ENCODE measurements at places on chromosomes 7 and 10.

DNA sequence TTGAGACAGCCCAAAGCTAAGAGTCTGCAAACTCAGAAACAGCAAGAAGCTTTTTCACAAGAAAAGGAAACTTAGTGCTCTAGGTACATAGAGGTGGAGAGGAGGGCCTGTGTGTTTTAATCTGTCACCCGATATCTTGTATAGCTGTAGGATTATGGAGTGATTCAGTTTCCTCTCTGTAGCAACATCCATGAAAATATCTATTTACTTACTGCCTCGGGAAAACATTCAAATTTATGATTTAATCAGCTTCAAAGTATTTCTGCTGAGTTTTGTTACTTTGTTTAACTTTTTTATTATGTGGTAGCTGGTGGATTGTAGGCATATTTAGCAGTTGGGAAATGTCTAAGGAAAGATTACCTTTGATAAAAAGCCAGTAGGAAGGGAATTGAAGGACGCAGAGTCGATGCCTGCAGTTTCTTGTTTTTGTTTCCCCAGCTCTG is 292.0 kb downstream of the CCDC3 start:
- no peak for DNase-seq

DNA sequence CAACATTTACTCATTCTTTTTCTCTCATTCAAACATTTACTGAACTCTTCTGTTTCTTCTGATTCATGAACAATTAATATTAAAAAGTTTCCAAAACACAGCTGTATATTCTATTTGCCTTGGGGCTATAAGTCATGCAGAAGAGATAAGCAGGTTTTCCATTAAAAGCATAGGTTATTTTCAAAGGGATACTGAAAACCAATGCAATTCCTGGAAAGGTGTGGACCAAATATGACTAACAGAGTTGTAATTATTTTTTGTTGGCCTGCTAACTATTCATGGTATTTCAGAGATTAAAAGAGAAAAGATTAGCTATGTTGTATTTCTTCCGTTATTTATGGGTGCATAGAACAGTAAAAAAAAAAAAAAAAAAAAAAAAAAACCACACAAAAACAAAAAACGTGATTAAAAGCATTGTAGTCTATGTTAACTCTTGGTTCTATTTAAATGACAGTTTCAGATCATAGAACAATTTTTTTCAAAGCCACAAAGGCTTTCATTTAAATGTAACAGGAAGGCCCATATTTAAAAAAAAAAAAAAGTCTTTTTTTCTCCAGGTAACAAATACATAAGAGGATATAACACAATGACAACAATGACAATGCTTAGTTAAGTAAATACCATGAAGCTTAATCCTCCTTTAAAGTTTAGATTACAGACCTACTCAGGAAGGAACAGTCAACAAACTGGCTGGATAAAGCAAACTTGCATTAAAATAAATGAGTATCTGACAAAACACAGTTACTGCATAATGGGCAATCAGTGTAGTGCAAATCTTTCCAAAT is 1042.9 kb downstream of the GATA3 start:
- no peak for DNase-seq

GRCh38 chr7:52482076-52482475 is 553.4 kb upstream of the POM121L12 start:
- no peak for DNase-seq

DNA sequence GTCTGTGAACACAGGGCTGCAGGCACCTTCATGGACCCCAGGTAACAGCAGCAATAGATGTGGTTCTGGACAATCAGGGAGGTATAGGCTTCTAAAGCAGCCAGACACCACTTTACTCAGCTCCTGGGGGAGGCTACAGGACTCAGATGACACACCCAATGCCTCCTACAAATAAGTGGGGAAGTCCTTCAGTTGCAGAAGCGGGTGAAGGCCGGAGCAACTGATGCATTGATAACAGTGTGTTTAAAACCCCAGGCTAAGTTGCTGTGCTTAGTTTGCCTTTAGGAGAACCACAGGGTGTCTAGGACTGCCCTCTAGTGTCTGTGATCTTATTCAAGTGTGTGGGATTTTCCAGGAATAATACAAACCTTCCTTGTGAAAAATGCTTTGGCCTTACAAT is 5.9 kb upstream of the ITGA8 start:
- DNase-seq, result no peak

GRCh38 chr7:157668221-157668883 is 331.5 kb downstream of the DNAJB6 start:
- DNase-seq, result no peak

- no peak for DNase-seq
Observed at GRCh38 chr10:71814922-71815411, 36.1 kb downstream of the PSAP start.

DNA sequence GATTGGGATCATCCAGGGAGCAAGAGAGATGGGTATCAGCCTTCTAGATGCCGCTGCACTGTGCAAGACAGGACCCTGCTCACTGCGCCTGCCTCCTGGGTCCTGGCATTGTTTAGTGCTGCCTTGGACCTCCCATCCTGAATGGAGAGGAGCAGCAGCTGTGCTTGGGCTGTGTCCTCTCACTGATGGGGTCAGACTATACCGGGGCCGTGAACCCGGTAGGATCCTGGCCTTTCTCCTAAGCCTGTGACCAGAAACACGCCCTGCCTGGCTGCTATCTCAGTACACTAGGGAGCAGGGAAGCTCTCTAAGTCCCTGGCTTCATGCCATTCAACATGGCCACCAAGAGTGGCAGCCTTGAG is 309.4 kb upstream of the ZNF32 start:
- DNase-seq, result peak; percentile 60

DNA sequence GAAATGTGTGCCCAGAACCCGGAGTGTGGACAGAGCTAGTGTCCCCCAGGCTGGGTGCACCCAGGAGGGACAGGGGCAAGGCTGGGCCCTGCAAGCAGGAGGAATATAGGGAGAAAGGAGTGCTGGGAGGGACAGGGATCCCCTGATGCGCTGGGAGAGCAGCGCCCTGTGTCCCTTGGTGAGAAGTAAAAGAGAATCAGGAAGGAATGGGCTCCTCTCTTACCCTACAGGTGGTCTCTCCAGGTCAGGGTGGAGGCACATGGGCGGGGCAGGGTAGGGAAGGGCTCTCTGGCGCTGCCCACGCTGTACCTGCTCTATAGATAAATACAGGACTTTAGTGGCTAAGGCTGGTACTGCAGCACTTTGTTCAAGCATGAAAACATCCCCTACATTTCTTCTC is 753.8 kb downstream of the GRID1 start:
- peak; percentile 35 for DNase-seq

DNA sequence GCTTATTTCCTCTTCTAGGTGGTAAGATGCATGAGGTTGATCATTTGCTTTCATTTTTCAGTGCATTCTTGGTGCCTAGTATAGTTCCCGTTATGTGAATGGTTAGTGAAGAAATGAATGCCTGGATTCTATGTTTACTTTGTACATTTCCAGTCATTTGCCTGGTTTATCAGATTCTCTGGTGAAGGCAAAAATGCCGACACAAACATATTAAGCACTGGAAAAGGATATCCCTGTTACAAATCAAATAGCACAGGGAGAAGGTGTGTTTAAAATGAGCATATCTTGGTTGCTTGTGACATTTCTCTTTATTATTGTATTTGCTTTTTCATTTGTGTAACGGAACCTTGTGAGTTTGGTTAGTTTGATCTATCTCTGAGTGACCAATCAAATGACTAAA is 211.3 kb downstream of the MBL2 start:
- no peak for DNase-seq

- DNase-seq, result peak; percentile 87
Observed at GRCh38 chr10:78543749-78544362, 510.2 kb downstream of the RPS24 start.

- DNase-seq, result no peak
Observed at GRCh38 chr10:47109906-47110305, 190.1 kb upstream of the GDF10 start.

DNA sequence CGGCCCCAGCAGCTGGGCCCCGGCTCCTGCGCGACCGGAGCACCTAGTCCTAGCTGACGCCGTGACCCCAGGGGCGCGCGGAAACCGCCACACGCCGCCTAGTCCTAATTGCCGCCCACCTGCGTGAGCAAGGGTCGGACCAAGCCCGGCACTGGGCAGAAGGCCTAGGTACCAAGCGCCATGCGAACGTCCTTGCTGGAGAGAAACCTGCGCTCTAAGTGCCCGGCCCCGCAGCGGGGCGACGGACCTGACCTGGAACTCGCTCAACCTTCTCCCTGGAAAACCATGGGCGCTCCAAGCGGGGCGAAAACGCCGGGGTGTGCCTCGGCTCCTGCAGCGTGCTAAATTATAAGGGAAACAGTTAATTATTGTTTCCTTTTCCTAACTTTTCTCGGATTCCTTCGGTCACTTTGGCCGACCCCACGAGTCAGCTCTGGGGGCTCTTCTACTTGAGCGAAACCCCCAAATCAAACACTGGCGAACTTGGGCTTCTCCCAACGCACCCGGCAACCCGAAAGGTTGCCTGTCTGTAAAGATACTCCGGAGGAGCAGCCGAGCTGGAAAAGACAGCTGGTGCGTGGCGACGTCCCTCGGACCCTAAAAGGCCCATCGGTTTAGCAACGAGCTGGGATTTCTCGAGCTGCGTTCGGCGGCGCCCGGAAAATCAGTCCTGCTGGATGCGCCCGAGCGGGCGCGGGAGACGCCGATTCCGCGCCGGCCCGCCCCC is 5.3 kb upstream of the EBF3 start:
- no peak for DNase-seq

DNA sequence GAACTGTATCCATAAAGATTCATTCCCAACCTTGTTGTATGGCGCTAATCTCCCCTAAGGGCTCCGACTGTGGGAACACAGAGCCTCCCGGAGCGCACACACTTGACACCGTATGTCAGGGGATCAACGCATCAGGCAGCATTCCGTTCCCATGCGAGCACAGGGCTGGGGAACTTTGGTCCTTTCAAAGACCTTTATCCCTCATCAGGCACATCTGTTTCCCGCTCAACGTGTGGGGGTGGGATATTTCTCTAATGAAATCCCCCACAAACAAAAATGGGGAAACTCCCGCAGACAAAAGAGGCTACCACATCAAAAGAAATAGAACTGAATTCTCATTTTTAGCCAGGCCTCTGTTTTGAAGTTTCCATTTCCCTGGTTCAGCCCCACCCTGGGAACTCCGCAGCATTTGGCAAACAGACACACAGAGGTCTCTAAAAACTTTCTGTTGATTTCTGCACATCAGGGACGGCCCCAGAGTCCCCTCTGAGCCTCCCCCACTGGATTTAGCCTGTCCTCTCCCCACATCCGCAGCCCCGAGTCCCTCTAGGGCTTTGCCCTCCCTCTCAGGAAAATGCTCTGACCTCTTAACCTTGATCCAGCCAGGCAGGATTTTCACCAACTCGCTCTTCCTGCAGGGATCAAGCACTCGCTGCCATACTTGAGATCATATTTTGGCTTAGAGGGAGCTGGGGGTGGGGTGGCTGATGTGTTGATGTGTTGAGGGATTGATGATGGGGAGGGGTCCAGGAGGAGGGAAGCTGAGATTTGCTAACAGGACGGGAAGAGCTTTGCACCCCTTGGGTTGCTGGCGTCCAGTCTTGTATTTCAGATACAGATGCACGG is 6.6 kb downstream of the CPA5 start:
- no peak for DNase-seq

GRCh38 chr7:2737771-2738540 is 50.0 kb downstream of the AMZ1 start:
- DNase-seq, result peak; percentile 70

DNA sequence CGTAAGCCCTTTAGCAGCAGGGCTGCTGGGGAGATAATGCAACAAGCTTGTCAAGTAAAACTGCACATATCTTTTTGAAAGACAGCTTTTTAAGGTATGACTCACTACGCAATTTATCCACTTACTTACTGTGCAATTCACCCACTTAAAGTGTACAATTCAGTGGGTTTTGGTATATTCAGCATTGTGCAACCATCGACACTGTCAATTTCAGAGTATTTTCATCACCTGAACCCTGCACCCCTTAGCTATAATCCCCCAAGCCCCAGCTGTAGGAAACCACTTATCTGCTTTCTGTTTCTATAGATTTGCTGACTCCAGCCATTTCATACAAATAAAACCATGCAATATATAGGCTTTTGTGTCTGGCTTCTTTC is 168.0 kb downstream of the PTPN20 start:
- no peak for DNase-seq

DNA sequence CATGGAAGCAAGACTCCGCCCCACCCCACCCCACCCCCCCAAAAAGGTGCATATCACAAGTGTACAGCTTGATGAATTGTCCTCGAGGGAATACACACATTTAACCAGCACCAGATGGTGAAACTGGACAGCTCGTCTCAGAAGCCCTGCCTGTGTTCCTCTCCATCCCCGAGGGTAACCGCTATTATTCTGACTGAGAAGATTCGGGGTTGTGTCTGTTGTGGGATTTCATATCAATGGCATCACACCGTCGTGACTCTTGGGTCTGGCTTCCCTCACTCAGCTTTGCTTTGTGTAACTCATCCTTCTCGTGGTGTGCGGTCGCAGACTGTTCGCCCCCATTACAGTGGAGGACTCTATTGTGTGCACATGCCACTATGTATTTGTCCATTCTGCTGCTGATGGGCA is 18.9 kb downstream of the PODXL start:
- DNase-seq, result no peak

DNA sequence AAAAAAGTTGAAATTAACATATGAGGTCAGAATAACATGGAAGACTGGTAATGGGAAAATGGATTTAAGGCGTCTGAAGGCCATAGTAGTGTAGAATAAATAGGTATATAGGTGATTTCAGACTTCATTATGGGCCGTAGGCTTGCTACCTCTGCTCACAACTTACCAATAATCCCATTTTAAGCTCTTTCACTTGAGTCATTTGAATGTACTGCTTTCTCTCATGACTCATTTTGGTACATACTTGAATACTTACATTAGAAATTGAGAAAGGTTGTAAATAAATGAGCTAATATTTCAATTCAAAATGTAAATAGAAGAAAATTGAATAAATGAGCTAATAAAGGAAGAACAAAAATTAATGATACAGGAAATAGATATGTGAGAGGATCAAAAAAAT is 42.2 kb upstream of the NEUROD6 start:
- no peak for DNase-seq

GRCh38 chr7:148121401-148121800 is 469.2 kb upstream of the C7orf33 start:
- DNase-seq, result no peak

GRCh38 chr7:106102387-106102966 is 9.6 kb downstream of the SYPL1 start:
- DNase-seq, result no peak

DNA sequence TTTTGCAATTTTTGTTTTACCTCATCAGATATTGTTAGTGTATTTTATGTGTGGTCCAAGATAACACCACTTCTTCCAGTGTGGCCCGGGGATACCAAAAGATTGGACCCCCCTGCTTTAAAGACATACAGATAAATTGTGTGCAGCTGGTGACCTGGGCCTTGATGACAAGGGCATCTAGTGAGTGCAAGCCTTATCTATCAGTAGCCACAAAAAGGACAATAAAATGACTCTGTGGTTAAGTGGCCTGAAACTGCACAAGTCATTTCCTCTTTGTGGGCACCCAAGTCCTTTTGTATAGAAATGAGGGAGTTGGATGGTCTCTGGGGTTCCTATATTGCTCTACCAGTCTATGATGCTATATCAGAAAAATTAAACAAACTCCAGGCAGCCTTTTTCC is 98.1 kb downstream of the PARD3 start:
- no peak for DNase-seq

All from coronary artery (tissue), 2 donors.